Kidney (tissue), 22 donors: ENCODE measurements at places on chromosomes 3 and 15. TPM values are rescaled to one million over a fixed set of nuclear protein-coding genes. Genes with fewer than 3 reads are reported as not detected.

- DNase-seq: no peak
- H3K27me3 ChIP-seq: no peaks in the 10 kb centered on the region
- H3K4me3 ChIP-seq: no peak overlapping the region
- no peak overlapping the region for H3K27ac ChIP-seq
- no peaks in the 10 kb centered on the region for H3K36me3 ChIP-seq
- no peaks in the 10 kb centered on the region for H3K4me1 ChIP-seq
These were observed 207.9 kb upstream of the GADL1 start for GRCh38 chr3:31102196-31102879.

GRCh38 chr3:143063018-143063417 lies 56.6 kb upstream of the CHST2 start:
- no peaks in the 10 kb centered on the region for H3K4me1 ChIP-seq
- no peaks in the 10 kb centered on the region for H3K36me3 ChIP-seq
- no peak for DNase-seq
- H3K27ac ChIP-seq: no peak overlapping the region
- no peak overlapping the region for H3K4me3 ChIP-seq
- H3K27me3 ChIP-seq: no peaks in the 10 kb centered on the region

- no peaks in the 10 kb centered on the region for H3K4me1 ChIP-seq
- no peaks in the 10 kb centered on the region for H3K27me3 ChIP-seq
- DNase-seq: no peak
- H3K4me3 ChIP-seq: no peak overlapping the region
These were observed 110.5 kb downstream of the PGPEP1L start for GRCh38 chr15:98896802-98897732.

Gene ROBO2
- total RNA-seq: 1.3 TPM

DNA sequence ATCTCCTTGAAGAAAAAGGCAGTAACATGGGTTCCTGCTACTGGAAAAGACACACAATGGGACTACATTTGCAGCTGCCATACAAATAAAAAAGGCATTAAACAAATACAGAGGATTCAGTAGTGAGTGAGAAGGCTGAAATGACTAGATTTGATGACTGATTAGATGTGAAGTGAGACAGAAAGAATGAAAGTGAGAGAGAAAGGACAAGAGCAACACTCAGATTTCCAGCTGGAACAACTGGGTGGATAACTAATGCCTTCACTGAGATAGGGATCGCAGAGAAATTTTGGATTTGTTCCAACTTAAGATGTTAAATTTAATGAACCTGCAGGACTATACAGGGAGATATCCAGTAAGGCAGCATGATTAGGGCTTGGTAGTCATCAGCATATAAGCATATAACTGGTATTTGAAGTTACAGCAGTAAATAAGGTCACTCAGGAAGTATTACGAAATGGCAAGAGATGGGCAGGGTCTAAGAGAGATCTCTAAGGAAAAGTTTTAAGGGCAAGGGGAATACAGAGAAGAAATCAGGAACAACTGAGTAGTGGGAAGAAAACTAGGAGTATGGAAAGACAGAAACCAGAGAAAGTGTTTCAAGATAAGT lies 8.2 kb downstream of the OSBPL11 start:
- H3K4me1 ChIP-seq: no peaks in the 10 kb centered on the region
- H3K27ac ChIP-seq: no peak overlapping the region
- no peaks in the 10 kb centered on the region for H3K27me3 ChIP-seq
- no peaks in the 10 kb centered on the region for H3K36me3 ChIP-seq
- no peak for DNase-seq

DNA sequence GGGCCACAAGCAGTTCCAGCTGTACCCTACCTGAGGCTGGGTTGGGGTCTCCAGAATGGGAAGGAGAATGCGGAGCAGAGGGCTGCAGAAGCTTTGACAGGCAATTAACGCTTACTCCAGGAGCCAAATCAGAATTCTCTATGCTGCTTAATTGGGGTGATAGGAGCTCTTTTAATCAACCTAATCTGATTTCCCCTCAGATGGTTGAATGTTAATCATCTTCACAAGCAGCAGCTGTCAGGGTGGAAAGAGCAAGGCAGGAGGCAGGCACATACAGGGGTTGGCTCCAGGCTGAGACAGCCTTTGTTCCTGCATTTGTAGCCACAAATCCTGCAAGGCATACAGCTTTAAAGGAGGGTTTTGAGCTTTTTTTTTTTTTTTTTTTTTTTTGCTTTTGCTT lies 2.6 kb downstream of the CILP start:
- no peaks in the 10 kb centered on the region for H3K27me3 ChIP-seq
- no peaks in the 10 kb centered on the region for H3K4me1 ChIP-seq

GRCh38 chr15:61169904-61170695 lies 59.0 kb downstream of the RORA start:
- no peaks in the 10 kb centered on the region for H3K27me3 ChIP-seq
- DNase-seq: no peak
- H3K4me3 ChIP-seq: no peak overlapping the region
- no peaks in the 10 kb centered on the region for H3K36me3 ChIP-seq
- no peak overlapping the region for H3K27ac ChIP-seq
- no peaks in the 10 kb centered on the region for H3K4me1 ChIP-seq

- no peak overlapping the region for H3K27ac ChIP-seq
- no peaks in the 10 kb centered on the region for H3K4me1 ChIP-seq
- no peaks in the 10 kb centered on the region for H3K36me3 ChIP-seq
- no peak overlapping the region for H3K4me3 ChIP-seq
- no peak for DNase-seq
These were observed 490.7 kb downstream of the GBE1 start for GRCh38 chr3:81270603-81271379.

Gene GPR62
- total RNA-seq: 0.09 TPM

DNA sequence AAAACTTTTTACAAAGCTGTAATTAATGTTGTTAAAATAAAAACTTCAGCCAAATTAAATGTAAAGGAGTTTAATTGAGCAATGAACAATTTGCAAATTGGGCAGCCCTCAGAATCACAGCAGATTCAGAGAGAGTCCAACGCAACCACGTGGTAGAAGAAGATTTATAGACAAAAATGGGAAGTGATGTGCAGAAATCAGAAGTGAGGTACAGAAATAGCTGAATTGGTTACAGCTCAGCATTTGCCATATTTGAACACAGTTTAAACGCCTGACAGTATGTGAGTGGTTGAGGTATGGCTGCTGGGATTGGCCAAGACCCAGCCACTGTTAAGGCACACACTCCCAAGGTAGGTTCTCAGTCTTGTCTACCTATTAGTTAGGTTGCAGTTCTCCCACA lies 14.4 kb upstream of the PLA2G4D start:
- no peaks in the 10 kb centered on the region for H3K4me1 ChIP-seq
- no peak overlapping the region for H3K4me3 ChIP-seq
- H3K27ac ChIP-seq: no peak overlapping the region
- H3K27me3 ChIP-seq: no peaks in the 10 kb centered on the region
- DNase-seq: no peak

- H3K27me3 ChIP-seq: no peaks in the 10 kb centered on the region
- H3K36me3 ChIP-seq: no peaks in the 10 kb centered on the region
- no peak for DNase-seq
These were observed 66.4 kb upstream of the NR2E3 start for GRCh38 chr15:71743861-71744382.

GRCh38 chr3:13504161-13504831 lies 24.2 kb downstream of the HDAC11 start:
- no peak overlapping the region for H3K4me3 ChIP-seq
- H3K4me1 ChIP-seq: no peaks in the 10 kb centered on the region
- H3K36me3 ChIP-seq: peaks cover 2% of the 10 kb centered on the region
- no peak for DNase-seq
- no peak overlapping the region for H3K27ac ChIP-seq

Gene RAD51
- 1.1 TPM for total RNA-seq

DNA sequence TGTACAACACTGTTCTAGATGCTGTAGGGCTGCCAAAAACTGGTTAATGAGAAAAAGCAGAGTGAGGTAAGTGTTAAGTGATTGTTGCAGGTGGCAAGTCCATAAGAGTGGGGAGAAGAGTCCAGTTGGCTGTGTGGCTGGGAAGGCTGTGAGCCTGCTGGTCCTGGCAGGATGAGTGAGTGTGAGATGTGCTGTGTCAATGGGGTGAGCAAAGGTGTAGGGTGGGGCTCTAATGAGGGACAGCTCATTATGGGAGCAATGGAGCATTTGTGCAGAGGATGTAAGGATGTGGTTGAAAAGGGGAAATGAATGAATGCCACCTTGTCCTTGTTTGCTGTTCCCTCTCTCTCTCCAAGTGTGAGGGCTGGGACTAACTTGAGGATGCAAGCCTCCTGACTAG lies 145.3 kb upstream of the ROPN1 start:
- H3K27ac ChIP-seq: no peak overlapping the region
- no peak for DNase-seq
- no peak overlapping the region for H3K4me3 ChIP-seq
- no peaks in the 10 kb centered on the region for H3K4me1 ChIP-seq
- H3K36me3 ChIP-seq: no peaks in the 10 kb centered on the region
- H3K27me3 ChIP-seq: no peaks in the 10 kb centered on the region

Gene SLC26A6
- 15.4 TPM for total RNA-seq

DNA sequence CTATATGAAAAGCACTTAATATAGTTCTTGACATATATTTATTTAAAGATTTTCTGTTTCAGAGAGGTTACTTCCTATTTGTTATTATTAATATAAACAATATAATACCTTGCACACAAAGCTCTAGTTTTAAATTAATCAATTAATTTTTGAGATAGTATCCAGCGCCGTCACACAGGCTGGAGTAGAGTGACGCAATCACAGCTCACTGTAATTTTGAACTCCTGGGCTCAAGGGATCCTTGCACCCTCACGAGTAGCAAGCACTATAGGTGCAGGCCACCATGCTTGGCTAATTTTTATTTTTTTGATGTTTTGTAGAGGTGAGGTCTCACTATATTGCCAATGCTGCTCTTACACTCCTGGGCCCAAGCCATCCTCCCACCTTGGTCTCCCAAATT lies 209.3 kb downstream of the GREM1 start:
- DNase-seq: no peak
- H3K4me3 ChIP-seq: no peak overlapping the region
- H3K27me3 ChIP-seq: no peaks in the 10 kb centered on the region

Gene CAV3
- not detected for total RNA-seq

GRCh38 chr3:177439694-177440269 lies 242.5 kb upstream of the TBL1XR1 start:
- H3K27ac ChIP-seq: no peak overlapping the region
- H3K4me3 ChIP-seq: no peak overlapping the region
- no peaks in the 10 kb centered on the region for H3K4me1 ChIP-seq

Gene DISP2
- 0.69 TPM for total RNA-seq

Gene GUCA1C
- not detected for total RNA-seq

DNA sequence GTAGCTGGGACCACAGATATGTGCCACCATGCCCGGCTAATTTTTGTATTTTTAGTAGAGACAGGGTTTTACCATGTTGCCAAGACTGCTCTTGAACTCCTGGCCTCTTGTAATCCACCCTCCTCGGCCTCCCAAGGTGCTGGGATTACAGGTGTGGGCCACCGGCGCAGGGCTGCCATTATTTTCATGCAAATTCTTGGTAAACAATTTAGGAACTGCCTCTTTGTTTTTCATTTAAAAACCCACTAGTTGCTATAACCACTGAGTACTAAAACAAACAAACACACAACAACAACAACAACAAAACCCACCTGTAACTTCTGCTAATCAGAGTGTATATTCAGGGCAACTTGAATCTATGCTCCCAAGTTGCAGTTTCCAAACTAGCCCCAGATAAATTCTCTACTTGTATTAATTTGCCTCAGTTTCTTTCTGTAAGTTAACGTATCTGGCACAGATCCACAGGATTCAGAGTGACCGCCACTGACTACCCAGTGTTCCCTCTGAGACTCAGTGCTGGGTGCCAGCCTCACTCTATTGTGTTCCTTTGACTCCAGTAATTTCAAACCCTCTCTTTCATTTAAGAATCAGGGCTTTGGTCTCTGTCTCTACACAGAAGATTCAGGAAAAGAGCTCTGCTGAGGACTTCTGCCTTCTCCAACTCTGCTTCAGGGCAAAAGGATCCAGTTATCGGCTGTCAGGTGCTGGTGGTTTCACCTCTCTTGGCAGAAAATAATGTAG lies 18.6 kb upstream of the ZNF710 start:
- no peak overlapping the region for H3K4me3 ChIP-seq
- no peaks in the 10 kb centered on the region for H3K27me3 ChIP-seq
- H3K4me1 ChIP-seq: no peaks in the 10 kb centered on the region
- no peaks in the 10 kb centered on the region for H3K36me3 ChIP-seq
- DNase-seq: no peak
- H3K27ac ChIP-seq: no peak overlapping the region

DNA sequence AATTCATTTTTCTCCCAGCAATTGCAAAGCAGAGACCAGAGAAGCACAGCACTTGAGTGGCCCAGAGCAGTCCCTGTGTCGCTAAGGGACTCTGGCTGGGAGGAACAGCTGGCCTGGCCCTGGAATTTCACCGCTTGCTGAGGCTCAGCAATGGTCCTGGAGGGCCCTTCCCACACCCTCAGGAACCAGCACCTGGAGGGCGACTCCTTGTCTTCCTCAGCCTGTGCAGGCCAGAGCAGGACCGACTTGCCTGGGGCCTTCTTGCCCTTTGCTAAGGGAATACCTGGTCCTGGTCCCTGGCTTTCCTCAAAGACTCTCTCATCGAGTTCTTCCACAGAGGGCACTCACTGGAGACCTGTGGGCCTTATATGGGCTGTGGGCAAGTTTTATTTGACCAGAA lies 294.6 kb downstream of the RPLP1 start:
- H3K4me1 ChIP-seq: no peaks in the 10 kb centered on the region
- no peak overlapping the region for H3K4me3 ChIP-seq
- H3K27ac ChIP-seq: no peak overlapping the region
- H3K36me3 ChIP-seq: no peaks in the 10 kb centered on the region
- H3K27me3 ChIP-seq: no peaks in the 10 kb centered on the region
- DNase-seq: no peak

GRCh38 chr15:43510200-43511011 lies 7.0 kb upstream of the MAP1A start:
- H3K27me3 ChIP-seq: no peaks in the 10 kb centered on the region
- no peaks in the 10 kb centered on the region for H3K4me1 ChIP-seq
- no peaks in the 10 kb centered on the region for H3K36me3 ChIP-seq
- peak overlapping the region; percentile 83 for H3K27ac ChIP-seq
- peak; percentile 99 for DNase-seq
- H3K4me3 ChIP-seq: peak overlapping the region; percentile 87

DNA sequence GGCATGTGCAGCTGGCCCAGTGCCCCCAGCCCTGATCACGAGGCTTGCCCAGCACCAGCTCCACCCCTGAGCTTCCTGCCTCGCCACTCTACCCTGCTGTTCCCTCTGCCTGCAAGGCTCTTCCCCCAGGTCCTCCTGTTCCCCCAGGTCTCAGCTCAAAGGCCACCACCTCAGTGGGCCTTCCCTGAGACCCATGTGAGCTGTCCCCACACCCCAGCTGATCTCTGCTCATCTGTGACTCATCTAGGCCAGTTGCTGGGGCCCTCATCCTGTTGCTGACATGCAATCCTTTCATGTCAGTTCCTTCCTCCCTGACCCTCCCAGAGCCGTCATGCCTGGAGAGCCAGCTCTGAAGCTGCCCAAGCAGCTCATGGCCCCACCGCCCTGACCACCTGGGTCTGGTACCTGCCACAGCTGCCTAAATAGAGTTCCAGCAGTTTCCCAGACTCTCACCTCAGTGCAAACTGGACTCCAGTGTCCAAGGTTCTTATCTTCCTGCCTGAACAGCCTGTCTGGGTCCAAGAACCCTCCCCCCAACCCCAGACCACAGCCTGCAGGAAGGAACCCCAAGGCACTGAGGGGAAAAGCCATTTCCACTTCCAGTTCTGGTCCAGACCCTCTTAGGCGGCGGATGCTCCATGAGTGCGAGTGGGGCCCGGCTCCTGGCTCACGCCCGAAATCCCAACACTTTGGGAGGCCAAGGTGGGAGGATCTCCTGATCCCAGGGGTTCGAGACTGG lies 116.6 kb upstream of the IQSEC1 start:
- H3K36me3 ChIP-seq: no peaks in the 10 kb centered on the region
- DNase-seq: peak; percentile 82
- no peaks in the 10 kb centered on the region for H3K27me3 ChIP-seq
- no peak overlapping the region for H3K27ac ChIP-seq
